ENCODE measurements at places on chromosomes 5 and 9. TPM values are rescaled to one million over a fixed set of nuclear protein-coding genes. Genes with fewer than 3 reads are reported as not detected.
A peak's percentile ranks its signal among the peaks of the same experiment; 100 is the strongest.

Gene TMEM171
- under 0.01 TPM for total RNA-seq

Gene CDC14B
- 46.0 TPM for total RNA-seq

Gene F2RL1
- total RNA-seq: 20.8 TPM

Gene NTRK2
- total RNA-seq: 0.26 TPM

Gene IL4
- not detected for total RNA-seq

GRCh38 chr5:101284736-101285375 is 381.8 kb upstream of the ST8SIA4 start:
- no peak overlapping the region for H3K27ac ChIP-seq
- no peaks in the 10 kb centered on the region for H3K36me3 ChIP-seq
- H3K4me1 ChIP-seq: no peaks in the 10 kb centered on the region
- DNase-seq: no peak
- H3K27me3 ChIP-seq: no peaks in the 10 kb centered on the region

GRCh38 chr9:68476847-68477246 is 63.8 kb downstream of the TMEM252 start:
- no peaks in the 10 kb centered on the region for H3K36me3 ChIP-seq
- H3K27ac ChIP-seq: no peak overlapping the region
- peaks cover 5% of the 10 kb centered on the region for H3K4me1 ChIP-seq
- no peaks in the 10 kb centered on the region for H3K27me3 ChIP-seq
- no peak overlapping the region for H3K4me3 ChIP-seq

- no peak overlapping the region for H3K4me3 ChIP-seq
- peaks cover 25% of the 10 kb centered on the region for H3K4me1 ChIP-seq
- no peaks in the 10 kb centered on the region for H3K27me3 ChIP-seq
- peak overlapping the region; percentile 27 for H3K27ac ChIP-seq
Measured at GRCh38 chr9:115596746-115597080, 478.8 kb upstream of the TNC start.

DNA sequence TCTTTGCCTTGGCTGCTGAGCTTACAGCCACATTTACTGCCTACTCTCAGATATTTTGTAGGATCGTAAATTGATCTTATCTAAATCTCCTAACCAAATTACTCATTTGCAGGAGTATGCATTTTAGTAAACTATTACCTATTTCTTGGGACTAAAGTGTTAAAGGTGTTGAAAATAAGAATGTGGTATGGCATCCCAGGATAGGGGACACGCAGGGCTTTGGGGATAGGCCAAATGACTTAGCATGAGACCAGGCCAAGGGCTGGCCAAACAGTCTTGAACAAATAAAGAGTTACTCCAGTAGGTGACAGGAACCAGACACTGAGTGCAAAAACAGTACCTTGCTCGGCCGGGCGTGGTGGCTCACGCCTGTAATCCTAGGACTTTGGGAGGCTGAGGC is 25.1 kb downstream of the TBC1D2 start:
- H3K27ac ChIP-seq: no peak overlapping the region
- DNase-seq: no peak
- peaks cover 11% of the 10 kb centered on the region for H3K36me3 ChIP-seq
- H3K4me3 ChIP-seq: no peak overlapping the region
- no peaks in the 10 kb centered on the region for H3K27me3 ChIP-seq
- peaks cover 20% of the 10 kb centered on the region for H3K4me1 ChIP-seq

- H3K4me1 ChIP-seq: no peaks in the 10 kb centered on the region
- no peak overlapping the region for H3K27ac ChIP-seq
- DNase-seq: no peak
- H3K27me3 ChIP-seq: no peaks in the 10 kb centered on the region
- H3K36me3 ChIP-seq: no peaks in the 10 kb centered on the region
- no peak overlapping the region for H3K4me3 ChIP-seq
Measured at GRCh38 chr5:116847960-116848359, 273.3 kb upstream of the SEMA6A start.

GRCh38 chr5:115096034-115096769 is 73.5 kb downstream of the TRIM36 start:
- no peaks in the 10 kb centered on the region for H3K36me3 ChIP-seq
- H3K27ac ChIP-seq: no peak overlapping the region
- H3K27me3 ChIP-seq: no peaks in the 10 kb centered on the region
- no peaks in the 10 kb centered on the region for H3K4me1 ChIP-seq

DNA sequence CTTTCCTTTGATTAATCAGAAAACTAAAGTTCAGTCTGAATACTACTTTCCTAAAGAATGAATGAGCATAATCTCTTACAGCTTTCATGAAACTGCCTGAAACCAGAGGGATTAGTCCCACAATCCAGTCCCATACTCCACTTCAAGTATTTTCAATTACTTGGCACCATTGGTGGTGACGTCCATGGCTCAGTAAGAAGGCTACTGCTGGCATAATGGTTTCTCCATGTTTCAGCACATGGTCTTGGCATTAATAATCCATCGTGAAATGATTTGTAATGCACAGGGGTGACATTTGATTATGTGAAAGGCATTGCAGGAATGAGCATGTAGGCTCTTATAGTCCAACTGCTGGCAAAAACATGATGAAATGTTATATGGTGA is 23.4 kb downstream of the LIX1 start:
- H3K4me3 ChIP-seq: no peak overlapping the region
- no peak overlapping the region for H3K27ac ChIP-seq
- no peak for DNase-seq
- H3K27me3 ChIP-seq: peaks cover 12% of the 10 kb centered on the region
- H3K4me1 ChIP-seq: no peaks in the 10 kb centered on the region

- no peak for DNase-seq
- no peak overlapping the region for H3K4me3 ChIP-seq
- no peaks in the 10 kb centered on the region for H3K27me3 ChIP-seq
Measured at GRCh38 chr5:151700820-151701219, 14.1 kb upstream of the SPARC start.

GRCh38 chr5:111935009-111935408 is 178.0 kb upstream of the NREP start:
- H3K4me1 ChIP-seq: peaks cover 20% of the 10 kb centered on the region
- no peaks in the 10 kb centered on the region for H3K27me3 ChIP-seq
- no peak for DNase-seq
- no peaks in the 10 kb centered on the region for H3K36me3 ChIP-seq

GRCh38 chr9:105191508-105192121 is 52.8 kb upstream of the SLC44A1 start:
- no peaks in the 10 kb centered on the region for H3K27me3 ChIP-seq
- no peak overlapping the region for H3K27ac ChIP-seq
- no peaks in the 10 kb centered on the region for H3K36me3 ChIP-seq
- no peak overlapping the region for H3K4me3 ChIP-seq
- peaks cover 2% of the 10 kb centered on the region for H3K4me1 ChIP-seq

DNA sequence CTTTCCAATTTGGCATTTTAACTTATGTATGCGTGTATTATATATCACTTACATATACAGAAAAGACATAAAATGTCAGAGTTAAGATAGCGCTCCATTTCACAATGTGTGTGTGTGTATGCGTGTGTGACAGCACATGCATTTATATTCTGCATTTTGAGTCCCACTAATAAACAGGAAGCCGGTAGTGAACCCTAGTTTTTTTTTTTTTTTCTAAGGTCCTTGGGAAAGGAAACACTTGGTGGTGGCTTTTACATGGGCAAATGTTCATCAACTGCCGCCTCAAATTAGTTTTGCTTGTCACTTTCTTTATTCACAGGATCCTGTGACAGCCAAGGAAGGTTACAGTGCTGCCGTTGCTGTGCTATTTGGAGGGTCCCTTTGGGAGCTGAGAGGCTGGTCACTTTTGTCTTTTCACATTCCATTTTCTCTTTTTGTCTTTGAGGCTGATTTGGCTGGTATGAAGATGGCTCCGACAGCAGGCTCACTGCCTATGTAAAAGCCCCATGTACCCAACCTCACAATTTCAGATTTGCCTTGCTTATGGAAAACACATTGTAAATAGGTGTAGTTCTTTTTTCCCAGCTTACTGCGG is 298.9 kb downstream of the CSNK1G3 start:
- H3K4me1 ChIP-seq: no peaks in the 10 kb centered on the region
- no peaks in the 10 kb centered on the region for H3K27me3 ChIP-seq
- no peak overlapping the region for H3K4me3 ChIP-seq
- H3K36me3 ChIP-seq: no peaks in the 10 kb centered on the region
- no peak for DNase-seq

DNA sequence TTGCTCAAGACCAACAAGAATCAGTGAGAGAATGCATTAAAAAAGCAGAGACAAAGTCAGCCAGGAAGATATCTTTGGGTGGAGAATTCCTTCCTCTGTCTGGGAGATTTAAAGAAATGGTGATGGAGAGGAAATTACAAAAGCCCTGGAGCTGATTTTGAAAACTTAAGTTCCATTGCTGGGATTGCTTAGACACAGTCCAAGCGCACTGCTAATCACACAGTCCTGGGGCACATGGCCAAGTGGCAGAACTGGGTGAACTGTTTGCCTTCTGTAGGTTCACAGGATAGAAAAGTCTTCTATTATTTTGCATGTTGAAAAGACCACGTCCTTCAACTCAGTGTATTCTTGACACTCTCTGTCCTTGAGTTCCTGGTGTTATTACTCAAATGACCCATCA is 284.9 kb upstream of the FBXL7 start:
- no peak overlapping the region for H3K27ac ChIP-seq
- no peaks in the 10 kb centered on the region for H3K4me1 ChIP-seq

DNA sequence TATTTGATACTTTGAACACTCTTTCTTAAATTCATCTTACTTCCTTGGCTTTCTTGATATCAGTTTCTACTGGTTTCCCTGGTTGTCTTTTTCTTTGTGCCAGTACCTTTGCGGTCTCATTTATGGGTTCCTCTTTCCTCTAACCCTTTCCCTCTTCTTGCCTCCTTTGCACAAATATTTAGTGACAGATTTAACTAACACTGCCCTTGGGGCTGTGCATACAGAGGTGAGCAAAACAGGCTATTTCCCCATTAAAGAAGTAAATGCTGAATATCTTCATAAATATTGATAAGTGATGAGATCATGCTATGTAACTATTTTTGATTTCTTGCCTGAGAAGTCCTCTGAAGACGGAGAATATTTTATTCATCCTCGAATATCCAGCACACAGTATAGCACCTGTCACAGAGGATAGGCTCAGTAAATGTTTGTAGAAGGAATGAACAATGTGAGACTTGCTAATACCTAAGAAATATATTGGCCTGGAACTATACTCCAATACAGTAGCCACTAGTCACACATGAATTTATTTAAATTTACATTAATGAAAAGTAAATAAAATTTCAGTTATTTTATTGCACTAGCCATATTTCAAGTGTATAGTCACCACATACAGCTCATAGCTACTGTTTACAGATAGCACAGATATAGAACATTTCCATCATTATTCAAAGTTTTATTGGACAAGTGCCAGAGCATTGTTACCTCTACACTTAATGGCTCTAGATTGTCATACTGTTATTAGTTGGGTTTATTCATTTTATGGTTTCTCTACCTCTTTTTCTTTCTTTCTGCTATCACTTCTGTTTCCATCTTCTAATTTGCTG is 90.4 kb downstream of the RIC1 start:
- no peaks in the 10 kb centered on the region for H3K36me3 ChIP-seq
- peak; percentile 30 for DNase-seq
- no peaks in the 10 kb centered on the region for H3K27me3 ChIP-seq
- no peak overlapping the region for H3K27ac ChIP-seq

DNA sequence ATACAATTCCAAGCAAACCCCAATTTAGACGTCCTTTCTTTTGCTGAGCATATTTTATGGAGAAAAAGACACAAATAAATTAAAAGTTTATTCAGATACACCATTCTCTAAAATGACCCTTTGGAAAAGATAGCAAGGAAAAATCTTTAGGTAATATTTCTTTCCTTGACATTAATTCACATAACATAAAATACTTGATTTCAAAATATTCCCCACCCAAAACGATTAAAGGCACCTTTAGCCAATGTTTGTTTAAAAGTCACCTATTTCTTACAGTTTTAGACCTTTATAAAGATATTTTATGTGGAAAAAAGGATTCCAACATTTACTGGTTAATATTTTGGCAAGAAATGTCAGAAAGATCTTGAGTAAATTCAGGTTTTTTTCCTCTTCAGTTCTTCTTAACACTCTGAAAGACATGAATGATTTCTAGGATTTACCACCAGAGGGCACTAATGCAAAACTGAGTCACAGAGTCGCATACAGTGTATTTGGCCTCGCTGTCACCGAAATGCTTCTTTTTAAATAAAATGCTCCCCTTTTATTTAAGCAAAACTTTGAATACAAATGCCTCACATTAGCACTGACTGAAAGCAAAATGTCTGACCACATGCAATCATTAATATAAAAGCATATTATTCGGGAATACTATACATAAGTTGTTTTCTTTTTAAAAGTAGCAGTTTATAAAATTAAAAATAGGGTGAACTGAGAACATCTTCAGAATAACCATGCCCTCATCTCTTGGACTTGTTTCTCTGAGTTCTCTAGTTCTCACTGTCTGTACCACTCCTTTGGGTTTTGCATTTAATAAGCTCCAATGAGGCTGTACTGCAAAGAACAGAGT is 122.5 kb downstream of the SLC1A3 start:
- peaks cover 2% of the 10 kb centered on the region for H3K27me3 ChIP-seq
- H3K4me1 ChIP-seq: no peaks in the 10 kb centered on the region
- no peaks in the 10 kb centered on the region for H3K36me3 ChIP-seq
- no peak overlapping the region for H3K27ac ChIP-seq
- no peak overlapping the region for H3K4me3 ChIP-seq
- DNase-seq: peak; percentile 56

- H3K4me3 ChIP-seq: no peak overlapping the region
- peaks cover 73% of the 10 kb centered on the region for H3K27me3 ChIP-seq
- H3K4me1 ChIP-seq: no peaks in the 10 kb centered on the region
- DNase-seq: peak; percentile 76
- H3K27ac ChIP-seq: no peak overlapping the region
Measured at GRCh38 chr5:88671505-88672499, 211.2 kb downstream of the MEF2C start.

- no peaks in the 10 kb centered on the region for H3K36me3 ChIP-seq
- peak; percentile 51 for DNase-seq
- H3K4me1 ChIP-seq: peaks cover 5% of the 10 kb centered on the region
- no peak overlapping the region for H3K27ac ChIP-seq
Measured at GRCh38 chr5:65329266-65329665, 152.5 kb downstream of the ADAMTS6 start.

- no peak overlapping the region for H3K27ac ChIP-seq
- H3K27me3 ChIP-seq: peaks cover 61% of the 10 kb centered on the region
- DNase-seq: no peak
- no peaks in the 10 kb centered on the region for H3K4me1 ChIP-seq
- no peak overlapping the region for H3K4me3 ChIP-seq
Measured at GRCh38 chr9:97847474-97848214, 5.4 kb upstream of the FOXE1 start.

GRCh38 chr5:137296213-137296781 is 202.8 kb downstream of the SPOCK1 start:
- no peaks in the 10 kb centered on the region for H3K36me3 ChIP-seq
- DNase-seq: peak; percentile 89
- peaks cover 6% of the 10 kb centered on the region for H3K4me1 ChIP-seq
- H3K27me3 ChIP-seq: no peaks in the 10 kb centered on the region

GRCh38 chr5:112687306-112687705 is 50.4 kb upstream of the APC start:
- no peak overlapping the region for H3K27ac ChIP-seq
- no peak for DNase-seq
- no peak overlapping the region for H3K4me3 ChIP-seq
- H3K36me3 ChIP-seq: no peaks in the 10 kb centered on the region
- H3K4me1 ChIP-seq: peaks cover 14% of the 10 kb centered on the region

Measured in fibroblast of lung (primary cell).